ENCODE measurements at places on chromosomes 1 and 21.

DNA sequence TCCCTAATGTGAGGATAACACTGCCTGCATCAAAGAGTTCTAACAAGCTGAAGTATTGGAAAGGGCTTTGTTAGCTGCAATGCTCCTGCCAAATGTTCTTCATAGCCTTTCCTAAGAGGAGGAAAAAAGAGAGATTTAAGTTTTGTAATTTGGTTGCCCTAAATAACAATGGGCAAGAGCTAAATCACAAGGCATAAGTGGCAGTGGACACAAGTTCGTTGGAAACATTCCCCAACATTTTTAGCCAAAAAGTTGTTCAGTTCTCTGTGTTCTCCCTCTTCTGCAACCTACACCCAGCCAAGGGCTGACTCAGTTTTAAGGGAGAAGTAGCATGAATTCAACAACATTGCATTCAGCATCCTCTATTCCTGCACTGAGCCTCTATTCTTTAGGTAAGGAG, 2.6 kb upstream of the UQCRHL start:
- no peak for DNase-seq

DNA sequence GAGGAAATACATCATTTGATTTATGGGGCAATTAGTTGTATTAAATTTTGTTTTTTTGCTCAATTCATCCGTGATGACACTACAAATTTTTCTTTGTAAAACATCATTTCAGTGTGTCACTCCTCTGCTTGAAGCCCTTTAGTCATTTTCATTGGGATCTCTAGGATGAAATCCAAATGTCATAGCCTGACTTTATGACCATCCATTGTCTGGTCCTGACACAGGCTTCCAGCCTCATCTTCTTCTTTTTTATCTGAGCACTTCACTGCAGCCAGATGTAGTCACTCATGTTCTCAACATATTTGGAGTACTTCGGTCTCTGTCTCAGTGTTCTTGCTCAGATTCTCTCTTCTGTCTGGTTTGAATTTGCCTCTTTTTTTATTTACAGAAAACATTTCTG, 173.1 kb downstream of the HMCN1 start:
- peak; percentile 6 for DNase-seq

GRCh38 chr21:34185026-34185750, 111.8 kb downstream of the MRPS6 start:
- no peak for DNase-seq

GRCh38 chr1:59237900-59238299, 59.0 kb upstream of the FGGY start:
- no peak for DNase-seq

GRCh38 chr1:160646711-160647328, at the start of gene SLAMF1:
Gene SLAMF1, minus strand, starts transcription at chr1:160647044. Its CDS starts 99 bp downstream, at chr1:160646945.
- no peak for DNase-seq

DNA sequence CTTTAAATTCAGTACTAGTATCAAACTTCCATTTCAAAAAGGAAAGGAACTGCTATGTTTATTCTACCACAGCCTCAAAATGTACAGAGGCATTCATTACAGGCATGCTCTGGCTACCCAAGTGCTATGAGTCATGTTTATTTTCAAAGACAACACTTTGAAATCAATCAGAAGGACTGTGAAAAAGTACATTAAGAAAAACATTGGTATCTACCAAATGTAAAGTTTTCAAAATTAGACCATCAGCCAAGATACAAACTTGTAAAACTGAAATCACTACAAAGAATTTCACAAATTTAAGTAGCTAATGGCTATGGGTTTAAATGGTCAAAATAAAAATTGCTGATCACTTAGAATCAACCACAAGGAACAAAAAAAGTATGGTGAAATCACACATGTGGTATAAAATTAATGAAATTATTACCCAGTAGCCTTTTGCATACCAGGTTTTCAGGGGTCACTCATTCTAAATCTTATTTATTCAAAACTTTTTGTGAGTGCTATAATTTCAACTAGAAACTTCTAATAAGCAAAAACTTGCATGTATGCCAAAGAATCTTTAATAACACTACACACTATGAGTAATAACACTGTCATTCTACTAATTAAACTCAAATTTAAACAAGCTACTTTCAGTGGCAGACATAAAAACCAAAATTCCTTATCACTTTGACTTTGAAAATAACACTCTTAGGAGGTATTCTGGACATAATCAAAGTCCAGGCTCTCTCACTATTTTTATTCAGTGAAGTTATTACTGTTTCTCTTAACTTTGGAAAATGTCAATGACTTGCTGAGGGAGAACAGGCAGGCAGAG, 49.2 kb downstream of the ENAH start:
- no peak for DNase-seq
